ENCODE measurements at places on chromosomes 7 and 10.

DNA sequence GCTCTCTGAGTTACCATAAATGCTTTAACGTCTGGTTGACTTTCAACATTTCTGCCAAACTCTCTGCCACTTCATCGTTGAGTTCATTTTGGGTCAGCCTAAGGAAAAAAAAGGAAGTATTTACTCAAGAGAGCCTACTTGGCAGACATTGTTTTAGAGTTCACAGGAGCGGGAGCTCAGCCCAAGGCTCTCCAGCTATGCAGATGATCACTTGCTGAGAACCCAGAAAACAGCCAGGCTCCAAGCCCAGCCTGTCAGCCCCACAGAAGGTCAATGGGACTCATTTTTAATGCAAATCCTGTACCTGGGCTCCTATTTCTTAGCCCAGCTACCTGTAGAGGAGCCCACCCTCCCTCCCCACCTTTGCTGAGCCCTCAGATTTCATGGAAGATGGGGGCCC, 45.5 kb downstream of the NOD1 start:
- no peak for DNase-seq

DNA sequence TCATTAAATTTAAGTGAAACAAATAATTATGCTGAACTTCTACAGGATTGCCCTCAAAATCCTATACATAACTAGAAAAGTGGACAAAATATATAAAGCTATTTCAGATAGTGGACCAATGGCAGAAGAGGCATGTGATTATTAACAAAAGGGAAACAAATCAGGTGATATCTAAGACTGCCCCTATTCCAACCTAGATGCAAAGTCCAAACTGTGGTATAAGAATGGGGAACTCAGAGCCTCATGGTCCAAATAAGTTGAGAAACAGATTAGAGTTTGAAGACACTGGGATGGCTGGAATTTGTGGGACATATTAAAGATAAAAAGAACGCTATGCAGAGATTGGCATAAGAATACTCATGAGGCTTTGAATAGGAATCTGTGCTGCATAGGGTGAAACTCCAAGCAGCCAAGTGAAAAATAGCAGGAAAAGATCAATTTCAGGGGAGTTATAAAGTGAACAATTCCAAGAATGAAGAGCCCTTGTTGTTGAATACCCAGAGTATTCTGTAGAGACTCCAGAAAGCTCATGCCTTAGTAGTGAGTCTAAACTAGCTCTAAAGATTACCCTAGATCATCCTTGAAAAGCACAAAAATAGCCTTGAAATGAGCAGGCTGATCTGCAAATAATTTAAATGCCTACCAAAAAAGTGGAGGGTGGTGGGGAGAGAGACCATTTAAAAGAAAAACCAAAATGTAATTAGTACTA, 152.4 kb downstream of the IMMP2L start:
- no peak for DNase-seq

DNA sequence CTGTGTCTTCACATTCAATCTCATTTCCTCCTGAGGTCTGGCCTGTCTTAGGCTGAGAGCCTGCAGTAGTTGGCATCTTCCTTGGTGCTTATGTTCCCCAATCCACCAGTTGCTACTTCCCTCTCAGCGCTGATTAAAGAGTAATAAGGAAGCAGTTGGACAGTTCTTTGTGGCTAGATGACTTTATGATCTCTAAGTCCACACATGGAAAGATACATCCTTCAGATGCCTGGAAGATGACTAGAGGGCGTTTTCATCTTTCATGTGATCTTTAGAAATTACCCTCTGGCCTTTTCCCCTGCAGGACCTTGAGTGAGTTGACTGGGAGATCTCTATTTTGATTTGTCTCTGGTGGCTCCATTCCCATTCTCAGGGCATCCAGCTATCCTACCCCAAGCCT, 204.5 kb downstream of the GRM3 start:
- DNase-seq: no peak

DNA sequence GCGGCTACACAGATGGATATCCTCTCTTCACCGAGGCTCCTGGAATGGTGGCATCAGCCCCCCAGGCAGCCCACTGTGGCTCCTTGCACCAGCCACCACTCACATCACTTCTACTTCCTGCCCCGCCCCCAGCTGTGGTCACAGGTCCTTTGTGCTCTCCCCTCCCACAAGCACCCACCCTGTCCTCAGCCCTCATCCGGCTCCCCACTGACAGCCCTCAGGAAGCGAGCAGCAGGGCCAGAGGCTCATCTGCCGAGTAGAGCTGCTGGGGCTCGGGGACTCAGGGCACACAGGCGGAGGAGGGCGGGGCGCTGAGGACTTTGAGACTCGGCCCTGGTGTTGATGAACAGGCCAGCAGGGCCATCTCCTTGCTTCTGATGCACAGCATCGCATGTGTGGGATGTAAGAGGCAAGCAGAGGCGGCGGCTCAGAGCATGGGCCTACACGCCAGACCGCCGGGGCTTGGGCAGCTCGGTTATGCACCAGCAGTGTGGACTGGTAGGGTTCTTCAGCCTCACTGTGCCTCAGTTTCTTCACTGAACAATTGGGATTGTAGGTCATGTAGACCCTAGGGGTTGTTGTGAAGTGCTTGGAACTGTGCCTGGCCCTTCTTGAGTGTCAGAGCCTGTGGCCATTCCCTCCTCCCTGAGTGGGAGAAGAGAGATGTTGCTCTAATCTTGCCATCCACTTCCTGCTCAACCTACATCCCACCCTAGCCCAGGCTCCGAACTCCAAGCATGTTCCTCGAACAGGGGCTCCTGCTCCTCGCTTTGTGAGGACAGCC, at the start of gene PRF1:
Gene PRF1 (minus strand): TSS at position 77 of the 784 bp plus-strand sequence. CDS start 1,839 bp downstream, outside the sequence.
- DNase-seq: no peak

DNA sequence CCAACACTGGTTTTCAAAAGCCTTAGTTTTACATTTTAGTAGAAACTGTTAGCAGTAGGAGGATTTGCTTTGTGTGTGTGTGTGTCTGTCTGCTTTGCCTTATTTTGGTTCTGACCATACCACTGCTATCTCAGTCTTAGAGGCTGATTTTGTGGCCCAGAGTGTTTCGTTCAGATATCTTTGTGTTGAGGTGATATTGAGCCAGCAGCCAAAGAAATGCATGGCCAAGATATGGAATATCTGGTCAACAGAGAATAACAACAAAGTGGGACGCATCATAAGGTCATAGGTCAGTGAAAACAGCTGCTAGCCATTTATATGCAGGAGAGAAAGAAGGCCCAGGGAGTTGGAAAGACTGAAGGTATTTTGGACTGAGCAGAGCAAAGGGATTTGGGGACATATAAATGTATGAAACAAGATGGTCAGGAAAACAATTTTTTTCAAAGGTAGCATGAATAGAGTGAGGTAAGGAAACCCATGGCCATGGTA, 47.7 kb downstream of the KIAA1217 start:
- DNase-seq: no peak

DNA sequence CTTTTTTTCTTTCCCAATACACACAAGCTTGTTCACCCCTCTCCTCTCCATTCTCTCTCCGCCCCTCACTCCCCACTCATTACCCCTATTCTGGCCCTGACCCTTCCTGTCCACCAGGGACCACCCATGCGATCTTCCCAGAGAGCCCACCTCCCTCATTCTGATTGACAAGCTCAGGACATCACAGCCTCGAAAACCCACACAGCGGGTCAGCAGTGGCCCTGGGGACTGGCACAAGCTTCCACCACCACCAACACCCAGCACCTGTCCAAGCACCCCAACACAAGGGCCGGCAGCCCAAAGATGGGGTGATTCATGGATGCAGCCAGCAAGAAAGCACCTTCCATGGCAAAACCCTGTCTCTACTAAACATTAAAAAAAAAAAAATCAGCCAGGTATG, 50.0 kb upstream of the USP6NL start:
- DNase-seq: no peak

DNA sequence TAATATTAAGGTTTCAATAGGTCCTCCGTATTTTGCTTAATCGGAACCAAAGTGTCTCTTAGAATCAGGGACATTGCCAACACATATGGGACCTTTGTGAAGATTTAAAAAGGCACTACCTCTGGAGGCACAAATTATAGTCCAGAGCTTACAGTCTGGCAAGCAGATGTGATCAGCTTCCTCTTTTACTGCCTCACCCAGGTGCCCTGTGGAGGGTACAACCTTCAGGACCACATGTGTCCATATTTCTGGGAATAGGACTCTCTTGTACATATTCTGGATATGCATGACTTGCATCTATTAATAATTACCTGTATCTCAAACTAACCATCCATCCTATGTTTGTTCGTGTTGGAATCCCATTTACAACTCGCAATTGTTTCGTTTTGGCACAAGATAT, 60.0 kb downstream of the HGF start:
- no peak for DNase-seq

Measured in Calu3 (cell line).